ENCODE measurements at places on chromosomes 7 and 10.

- DNase-seq = no peak
Measured at GRCh38 chr10:4826792-4827324, 851 bp downstream of the AKR1E2 start.

- DNase-seq = peak; percentile 7
Measured at GRCh38 chr7:1458683-1459511, at the start of gene MICALL2. TSS of gene MICALL2 (minus strand) at chr7:1459470. CDS start at chr7:1459326, 144 bp downstream.

DNA sequence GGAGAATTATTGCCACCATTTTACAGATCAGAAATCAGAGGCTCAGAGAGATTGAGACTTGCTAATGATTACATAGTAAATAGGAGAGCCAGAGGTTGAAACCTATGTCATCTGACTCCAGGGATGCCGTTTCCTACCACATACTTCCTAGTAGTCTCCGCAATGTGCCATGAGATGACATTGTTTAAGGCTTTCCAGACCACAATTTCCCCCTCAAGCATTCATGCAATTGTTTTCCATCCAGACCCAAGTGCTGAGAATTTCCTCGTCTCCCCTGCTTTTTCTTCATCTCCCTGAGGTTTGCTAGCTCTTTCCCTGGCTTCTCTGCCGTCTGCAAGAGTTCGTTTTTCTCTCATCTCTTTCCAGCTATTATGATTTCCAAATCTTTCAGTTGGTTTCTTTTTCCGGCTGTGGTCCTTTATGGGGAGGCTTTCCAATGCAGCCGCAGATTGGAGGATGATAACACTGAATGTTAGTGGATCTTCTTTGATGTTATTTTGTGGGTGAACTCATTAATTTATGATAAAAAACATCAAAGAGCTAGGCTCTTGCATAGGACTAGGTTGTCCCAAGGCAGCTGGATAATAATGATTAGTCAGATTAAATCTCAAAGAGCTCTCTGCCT, 6.9 kb upstream of the GOLGA7B start:
- no peak for DNase-seq

DNA sequence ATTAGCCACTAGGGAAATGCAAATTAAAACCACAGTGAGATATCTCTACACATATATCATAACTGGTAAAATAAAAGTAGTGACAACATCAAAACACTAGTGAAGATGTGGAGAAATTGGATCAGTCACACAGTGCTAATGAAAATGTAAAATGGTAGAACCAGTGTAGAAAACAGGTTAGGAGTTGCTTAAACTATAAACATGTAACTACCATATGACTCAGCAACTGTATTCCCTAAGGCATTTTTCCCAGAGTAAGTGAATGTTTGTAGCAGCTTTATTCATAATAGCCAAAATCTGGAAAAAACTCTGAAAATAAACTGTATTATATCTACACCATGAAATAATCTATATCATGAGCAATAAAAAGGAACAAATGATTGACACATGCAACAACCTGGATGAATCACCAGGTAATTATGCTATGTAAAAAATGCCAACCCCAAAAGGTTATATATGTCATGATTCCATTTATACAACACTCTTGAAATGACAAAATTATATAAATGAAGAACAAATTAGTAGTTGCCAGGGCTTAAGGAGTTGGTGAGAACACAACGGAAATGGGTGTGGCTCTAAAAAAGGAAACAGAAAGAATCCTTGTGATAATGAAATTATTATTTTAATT, 22.8 kb downstream of the SLC25A40 start:
- DNase-seq = no peak

DNA sequence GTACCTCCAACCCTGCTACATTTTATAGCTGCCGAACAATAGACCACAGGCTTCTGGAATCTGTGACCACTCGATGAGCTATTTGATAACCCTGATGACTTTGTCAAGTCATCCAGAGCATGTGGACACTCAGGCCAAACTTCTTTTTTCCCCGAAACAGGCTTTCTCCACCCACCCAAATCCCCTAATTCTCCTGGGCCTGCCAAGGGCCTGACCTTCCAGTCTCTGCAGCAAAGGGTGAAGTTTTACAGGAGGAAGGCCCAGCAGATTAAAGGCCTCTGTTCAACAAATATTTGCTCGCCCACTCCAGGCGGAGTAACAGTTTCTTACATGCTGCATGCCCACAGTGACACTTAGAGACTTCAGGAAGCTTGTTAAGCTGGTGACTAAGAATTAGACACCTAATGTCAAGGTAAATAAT, 2.0 kb downstream of the JCAD start:
- DNase-seq = no peak

- no peak for DNase-seq
Measured at GRCh38 chr7:98387544-98388226, 13.2 kb downstream of the BAIAP2L1 start.

- DNase-seq = no peak
Measured at GRCh38 chr10:7546385-7546967, 120.3 kb downstream of the ITIH5 start.

- DNase-seq = no peak
Measured at GRCh38 chr10:119368991-119369869, 161.9 kb downstream of the GRK5 start.

- no peak for DNase-seq
Measured at GRCh38 chr7:27799212-27799611, 59.2 kb downstream of the TAX1BP1 start.

DNA sequence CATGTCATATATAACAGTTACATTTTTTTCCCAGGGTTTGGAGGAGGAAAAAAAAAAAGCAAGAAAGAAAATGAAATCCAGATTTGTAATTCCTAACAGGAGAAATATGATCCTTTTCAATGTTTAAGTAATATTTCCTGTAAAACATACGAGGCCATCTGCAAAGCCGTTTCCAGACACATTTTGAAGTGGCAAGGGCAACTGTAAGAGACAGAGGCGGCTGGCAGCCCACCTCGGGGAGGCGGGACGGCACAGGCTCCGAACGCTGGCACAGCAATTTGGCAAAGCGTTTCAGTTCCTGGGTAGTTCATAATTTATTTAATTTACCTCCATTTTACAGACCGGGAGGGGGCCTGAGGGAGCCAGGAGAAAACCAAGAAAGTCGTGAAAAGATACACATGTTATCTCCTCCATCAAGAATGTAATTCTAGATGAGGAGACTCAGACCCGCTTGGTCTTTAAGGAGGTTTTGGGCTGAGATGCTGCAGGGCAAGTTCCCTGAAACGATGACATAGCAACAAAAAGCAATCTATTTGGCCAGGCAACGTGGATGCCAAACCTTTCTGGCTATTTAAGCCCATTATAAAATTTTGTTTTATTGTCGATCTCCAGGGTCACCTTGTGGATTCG, 448.5 kb upstream of the MKI67 start:
- no peak for DNase-seq
